ENCODE measurements at places on chromosomes 16 and 17. TPM values are rescaled to one million over a fixed set of nuclear protein-coding genes. Genes with fewer than 3 reads are reported as not detected.
A peak's percentile ranks its signal among the peaks of the same experiment; 100 is the strongest.

DNA sequence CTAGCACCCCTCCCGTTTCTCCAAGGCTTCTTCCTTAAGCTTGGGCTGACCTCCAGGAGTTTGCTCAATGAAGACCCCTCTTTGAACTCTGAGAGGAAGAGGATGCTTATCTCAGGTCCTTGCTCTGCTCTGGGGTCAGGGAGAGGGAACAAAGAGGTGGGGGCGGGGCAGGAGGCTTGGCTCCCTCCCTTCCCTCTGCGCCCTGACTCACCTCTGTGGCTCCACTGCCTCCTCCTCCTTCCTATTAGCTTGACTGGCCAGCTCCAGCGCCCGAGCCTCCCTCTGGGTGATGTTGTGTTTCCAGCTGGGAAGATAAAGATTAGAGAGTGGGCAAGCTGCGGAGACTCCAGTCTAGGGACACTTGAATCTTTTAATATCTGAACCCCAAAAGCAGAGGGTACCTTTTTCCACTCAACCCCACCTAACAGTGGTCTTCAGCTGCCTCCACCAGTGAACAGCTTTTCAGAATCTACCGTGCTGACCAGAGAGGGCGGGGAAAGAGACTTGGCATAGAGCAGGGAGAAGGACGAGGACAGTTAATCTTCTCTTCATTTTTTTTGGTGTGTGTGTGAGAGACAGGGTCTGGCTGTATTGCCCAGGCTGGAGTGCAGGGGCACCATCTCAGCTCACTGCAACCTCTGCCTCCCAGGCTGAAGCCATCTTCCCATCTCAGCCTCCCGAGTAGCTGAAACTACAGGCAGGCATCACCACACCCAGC is 6.7 kb downstream of the GIP start:
- no peak for DNase-seq

DNA sequence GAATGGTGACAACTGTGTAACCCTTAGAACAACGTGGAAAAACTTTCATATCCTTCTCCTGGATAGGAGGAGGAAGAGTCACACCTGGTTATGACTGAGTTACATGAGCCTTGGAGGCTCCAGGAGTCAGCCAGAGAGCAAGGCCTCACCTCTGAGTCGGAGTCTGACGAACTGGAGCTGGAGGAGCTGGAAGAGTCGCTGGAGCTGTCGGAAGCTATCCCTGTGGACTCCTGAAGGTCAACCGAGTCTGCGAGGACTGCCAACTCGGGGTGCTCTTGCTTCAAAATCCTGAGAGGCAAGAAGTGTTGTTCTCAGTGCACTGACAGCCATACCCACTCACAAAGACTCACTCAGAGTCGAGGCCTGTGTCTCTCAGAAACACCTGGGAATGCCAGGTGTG is 6.2 kb downstream of the JMJD6 start:
- no peak for DNase-seq

- no peak for DNase-seq
Measured at GRCh38 chr17:76079956-76080767, 1.2 kb downstream of the ZACN start.

- DNase-seq = no peak
Measured at GRCh38 chr17:45824475-45824874, 20.2 kb upstream of the SPPL2C start.

- DNase-seq = no peak
Measured at GRCh38 chr17:7285679-7286078, 4.2 kb downstream of the SLC2A4 start.

- DNase-seq = no peak
Measured at GRCh38 chr17:13253733-13254410, 236.0 kb upstream of the ELAC2 start.

- DNase-seq = no peak
Measured at GRCh38 chr17:49746791-49747490, 17.0 kb downstream of the FAM117A start.

GRCh38 chr17:27352448-27353032 is 58.6 kb downstream of the WSB1 start:
- DNase-seq = no peak

DNA sequence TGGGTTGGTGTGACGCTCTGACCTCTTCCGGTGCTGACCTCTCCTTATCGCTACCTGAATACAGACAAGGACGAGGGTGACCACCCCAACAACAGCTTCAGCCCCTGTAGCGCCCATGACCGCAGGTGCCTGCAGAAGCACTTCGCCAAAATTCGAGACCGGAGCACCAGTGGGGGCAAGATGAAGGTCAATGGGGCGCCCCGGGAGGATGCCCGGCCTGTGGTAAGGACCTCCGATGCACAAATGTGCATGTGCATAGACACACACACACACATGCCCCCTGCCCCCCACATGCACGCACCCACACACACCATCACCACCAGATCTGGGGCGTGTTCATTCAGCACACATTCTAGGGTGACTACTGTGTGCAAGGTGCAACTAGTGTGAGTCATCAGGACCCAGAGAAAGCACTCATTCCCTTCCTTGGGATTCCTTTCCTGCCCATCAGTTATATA is 9.7 kb downstream of the IGFBP4 start:
- DNase-seq = no peak

- peak; percentile 8 for DNase-seq
Measured at GRCh38 chr17:66689221-66689620, 145.7 kb upstream of the CACNG5 start.

GRCh38 chr16:65767125-65767524 is 599.4 kb upstream of the CDH5 start:
- no peak for DNase-seq

DNA sequence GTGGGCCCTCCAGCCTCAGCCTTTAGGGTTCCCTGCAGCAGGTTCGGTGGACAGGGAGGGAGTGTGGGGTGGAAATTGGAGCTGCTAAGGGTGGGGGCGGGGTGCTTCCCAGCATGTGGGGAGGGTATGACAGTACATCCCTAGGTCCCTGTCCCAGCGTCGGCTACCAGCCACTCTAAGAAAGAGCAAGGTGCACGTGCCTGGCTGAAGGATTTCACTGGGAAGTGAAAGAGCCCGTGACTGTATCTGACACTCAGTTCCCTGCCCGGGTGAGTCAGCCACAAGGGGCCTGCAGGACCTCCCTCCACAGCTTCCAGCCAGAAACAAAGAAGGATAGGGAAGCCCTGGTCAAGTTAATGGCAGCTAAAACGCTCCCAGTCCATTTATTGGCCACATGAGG is 4.1 kb downstream of the SNRNP25 start:
- DNase-seq = no peak

GRCh38 chr17:79132271-79133064 is 57.8 kb downstream of the ENGASE start:
- DNase-seq = no peak

GRCh38 chr17:63406689-63407330 is 39.3 kb downstream of the CYB561 start:
- no peak for DNase-seq

DNA sequence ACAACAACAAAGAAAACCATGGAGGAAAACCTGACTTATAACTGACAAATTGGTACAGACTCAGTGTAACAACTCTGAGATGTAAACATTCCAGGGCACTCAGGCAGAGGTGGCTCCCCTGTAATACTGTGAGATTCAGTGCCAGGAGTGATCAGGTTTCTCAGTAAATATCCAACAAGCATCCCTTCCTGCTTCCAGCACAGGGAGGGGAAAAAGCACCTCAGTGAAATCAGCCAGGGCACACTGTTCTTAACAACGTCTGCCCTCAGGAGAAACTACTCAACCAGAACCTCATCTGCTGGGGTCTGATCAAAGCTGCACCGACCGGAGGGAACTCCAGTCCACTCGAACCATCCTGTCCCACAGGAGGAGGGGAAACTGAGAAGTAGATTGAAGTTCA is 52.3 kb downstream of the AMFR start:
- no peak for DNase-seq

DNA sequence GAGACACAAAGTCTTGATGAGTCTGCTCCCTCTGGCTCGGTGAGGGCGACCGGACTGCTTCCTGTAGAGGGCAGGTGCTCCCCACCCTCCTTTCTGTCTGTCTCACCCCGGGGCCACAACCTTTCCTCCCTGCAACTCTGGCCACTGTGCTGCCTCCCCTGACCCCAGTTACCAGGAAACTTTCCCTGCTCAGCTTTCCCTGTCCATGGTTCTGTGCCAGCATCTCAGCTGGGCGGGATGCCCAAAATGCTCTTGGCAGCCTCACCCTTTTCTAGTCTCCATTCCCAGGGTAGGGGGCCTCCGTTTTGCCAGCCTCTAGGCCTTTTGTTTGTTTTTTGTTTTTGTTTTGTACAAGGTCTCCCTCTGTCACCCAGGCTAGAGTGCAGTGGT is 1.4 kb downstream of the PLD2 start:
- DNase-seq = no peak

DNA sequence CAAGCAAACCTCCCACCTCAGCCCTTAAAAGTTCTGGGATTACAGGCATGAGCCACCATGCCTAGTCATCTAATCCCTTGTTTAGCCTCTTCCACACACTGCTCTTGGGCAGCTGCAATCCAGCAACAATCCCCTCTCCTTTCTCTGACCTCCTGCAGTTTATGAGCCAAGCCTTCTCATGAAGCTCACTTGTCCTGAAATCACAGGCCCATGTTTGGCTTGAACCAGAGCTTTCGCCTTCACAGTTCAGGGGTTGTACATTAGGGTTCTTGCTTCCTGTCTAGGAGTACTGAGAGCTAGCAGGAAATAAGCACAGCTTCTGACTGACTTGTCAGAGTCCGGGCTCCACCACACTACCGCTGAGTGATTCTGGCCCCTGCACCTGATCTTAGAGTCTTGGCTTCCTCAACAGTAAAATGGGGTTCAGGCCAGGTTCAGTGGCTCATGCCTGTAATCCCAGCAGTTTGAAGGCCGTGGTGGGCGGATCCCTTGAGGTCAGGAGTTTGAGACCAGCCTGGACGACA is 16.3 kb downstream of the ERAL1 start:
- DNase-seq = no peak

DNA sequence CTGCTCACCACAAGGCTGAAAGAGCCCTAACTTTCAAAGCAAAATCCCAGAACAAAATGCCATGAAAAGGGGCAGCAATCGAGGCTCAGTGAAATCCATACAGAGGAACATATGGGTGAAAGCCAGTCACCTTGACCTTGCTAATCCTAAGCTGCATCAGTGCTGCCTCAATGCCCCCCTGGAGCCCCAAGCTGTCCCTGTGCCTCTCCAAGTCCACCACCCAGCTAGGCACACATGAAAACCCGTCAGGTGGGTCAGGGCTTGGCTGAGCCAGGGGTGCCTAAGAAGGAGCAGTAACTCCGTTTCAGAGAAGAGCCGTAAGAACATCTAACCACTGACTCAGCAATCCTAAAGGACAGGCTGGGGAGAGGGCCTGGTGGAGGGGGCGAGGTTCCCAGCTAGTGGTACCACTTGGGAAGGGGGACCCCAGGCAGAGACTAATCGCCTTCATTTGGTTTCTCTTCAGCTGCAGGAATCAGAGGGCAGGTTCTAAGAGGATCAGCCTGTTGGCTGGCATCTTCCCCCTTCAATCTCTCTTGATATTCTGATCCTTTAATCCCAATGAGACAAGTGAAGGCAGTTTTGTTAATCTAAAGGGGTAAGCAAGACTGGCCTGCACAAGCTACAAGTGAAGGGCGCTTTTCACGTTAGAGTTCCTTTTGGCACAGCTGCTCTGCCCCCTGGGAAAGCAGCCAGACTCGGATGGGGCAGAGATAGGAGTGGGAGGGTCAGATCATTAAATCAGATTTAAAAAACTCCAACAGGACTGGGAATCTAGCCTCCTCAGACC is 7.6 kb downstream of the PITPNA start:
- no peak for DNase-seq

GRCh38 chr17:65055280-65055707 is 1.2 kb downstream of the GNA13 start:
- DNase-seq = no peak

- DNase-seq = no peak
Measured at GRCh38 chr17:32798938-32799337, 78.0 kb downstream of the MYO1D start.

DNA sequence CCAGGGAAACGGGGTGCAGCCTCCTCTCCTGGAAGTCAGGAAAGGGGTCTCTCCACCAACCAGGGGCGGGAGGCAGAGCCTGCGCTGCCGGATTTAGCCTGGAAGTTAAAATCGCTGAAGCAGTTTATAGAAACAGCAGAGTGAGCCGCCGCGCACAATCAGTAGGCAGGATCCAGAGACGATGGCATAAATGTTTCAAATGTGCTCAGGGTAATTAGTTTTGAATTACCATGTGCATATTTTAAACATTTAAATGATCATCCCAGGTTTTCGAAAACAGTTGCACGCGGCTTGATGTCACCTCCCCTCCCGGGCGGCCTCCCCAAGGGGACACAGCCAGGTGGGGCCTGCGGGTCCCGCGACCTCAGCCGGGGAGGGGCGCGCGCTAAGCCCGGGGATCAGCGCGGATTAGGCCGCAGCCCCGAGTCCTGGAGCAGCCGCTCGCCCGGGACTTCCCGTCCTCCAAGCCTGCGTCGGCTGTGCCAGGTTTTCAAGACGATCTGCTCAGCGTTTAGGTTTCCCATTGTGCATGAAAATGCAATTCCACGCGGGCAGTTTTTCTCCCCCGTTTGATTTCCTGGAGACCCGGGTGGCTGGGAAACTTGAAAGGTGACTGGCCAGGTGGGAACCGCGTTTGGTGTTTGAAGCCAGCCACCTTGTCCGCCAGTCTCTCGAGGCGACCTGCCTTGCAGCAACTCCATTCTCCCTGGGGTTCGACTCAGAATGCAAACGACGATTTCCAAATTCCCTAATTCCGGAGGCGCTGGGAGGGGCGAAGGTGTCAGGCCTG is 78.3 kb downstream of the RPA1 start:
- DNase-seq = no peak

DNA sequence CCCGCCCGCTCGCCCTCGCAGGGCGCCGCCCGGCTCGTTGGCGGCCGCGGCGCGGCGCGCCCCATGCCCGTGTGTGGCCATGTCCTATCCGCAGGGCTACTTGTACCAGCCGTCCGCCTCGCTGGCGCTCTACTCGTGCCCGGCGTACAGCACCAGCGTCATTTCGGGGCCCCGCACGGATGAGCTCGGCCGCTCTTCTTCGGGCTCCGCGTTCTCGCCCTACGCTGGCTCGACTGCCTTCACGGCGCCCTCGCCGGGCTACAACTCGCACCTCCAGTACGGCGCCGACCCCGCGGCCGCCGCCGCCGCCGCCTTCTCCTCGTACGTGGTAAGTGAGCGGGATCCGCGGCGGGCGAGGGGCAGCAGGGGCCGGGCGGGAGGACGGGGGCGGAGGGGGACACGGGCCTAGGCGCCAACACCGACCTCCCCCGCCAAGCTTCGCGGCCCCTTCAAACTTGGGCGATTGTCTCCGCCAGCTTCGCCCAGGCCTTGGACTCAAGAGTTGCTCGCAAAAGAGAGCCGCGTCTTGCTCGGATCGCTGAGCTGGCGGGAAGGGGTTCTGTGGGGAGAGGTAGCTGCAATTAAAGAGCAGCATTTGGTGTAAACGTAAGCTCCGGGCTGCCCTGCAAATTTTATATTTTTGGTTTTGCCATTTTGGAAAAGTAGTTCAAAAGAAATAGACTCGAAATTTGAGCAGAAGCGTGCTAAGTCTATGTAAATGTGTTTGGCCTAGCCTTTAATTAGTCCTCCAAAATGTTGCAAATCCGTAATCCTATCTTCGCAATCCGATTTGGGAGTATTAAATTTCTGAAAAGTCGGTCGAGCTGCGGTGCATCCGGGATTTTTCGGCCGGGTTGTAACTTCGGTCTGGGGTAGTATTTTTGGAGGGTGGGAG is 702 bp downstream of the IRX5 start:
- DNase-seq = peak; percentile 86

Gene HP
- total RNA-seq = not detected

Gene CDH1
- 0.21 TPM for total RNA-seq

Gene ALKBH5
- 95.9 TPM for total RNA-seq

Gene KRTAP16-1
- not detected for total RNA-seq

Gene TGFB1I1
- total RNA-seq = 112 TPM

Gene KRTAP4-3
- total RNA-seq = not detected

Gene RANGRF
- 29.3 TPM for total RNA-seq

Gene LLGL2
- 2.4 TPM for total RNA-seq

Gene CD300C
- total RNA-seq = not detected

Gene HCFC1R1
- 133 TPM for total RNA-seq

Gene ZSCAN10
- total RNA-seq = not detected

Gene RNF227
- total RNA-seq = 2.3 TPM

Gene CNEP1R1
- total RNA-seq = 19.7 TPM
